ENCODE measurements at places on chromosomes 12 and 14.

- DNase-seq = no peak
These were observed 5.5 kb downstream of the LRP10 start for GRCh38 chr14:22877000-22877501.

DNA sequence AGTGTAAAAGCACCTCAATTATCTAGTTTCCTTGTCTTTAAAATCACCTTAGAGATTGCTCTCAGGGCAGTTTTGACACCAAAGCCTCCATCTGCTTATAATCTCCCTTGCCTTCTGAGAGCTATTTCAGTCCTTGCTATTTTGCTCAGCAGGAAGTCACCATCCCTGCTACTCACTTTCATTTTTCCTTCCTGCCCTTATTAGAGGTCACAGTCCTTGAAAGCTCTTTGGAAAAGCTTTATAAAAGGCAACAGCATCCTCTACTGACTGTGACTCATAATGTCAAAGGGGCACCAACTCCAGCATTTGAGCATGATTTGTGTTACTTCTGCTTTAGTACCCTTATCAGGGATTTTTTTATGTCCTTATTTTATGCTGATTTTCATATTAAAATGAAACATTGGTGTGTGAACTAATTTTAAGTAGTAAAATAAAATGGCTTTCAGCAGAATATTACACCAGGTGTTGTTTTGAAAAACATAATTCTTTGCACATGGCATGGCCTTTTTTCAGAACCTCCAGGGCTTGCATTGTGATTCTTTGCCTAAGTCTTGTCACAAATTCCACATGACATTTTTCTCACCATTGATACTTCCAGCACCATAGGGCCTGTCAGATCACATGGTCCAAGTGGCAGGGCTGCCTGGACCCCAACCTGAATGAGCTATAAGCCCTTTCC is 213.0 kb downstream of the ADAMTS20 start:
- peak; percentile 10 for DNase-seq

GRCh38 chr14:65310568-65310967 is 102.0 kb upstream of the FUT8 start:
- no peak for DNase-seq

GRCh38 chr14:95303552-95303951 is 16.2 kb downstream of the CLMN start:
- DNase-seq = no peak

DNA sequence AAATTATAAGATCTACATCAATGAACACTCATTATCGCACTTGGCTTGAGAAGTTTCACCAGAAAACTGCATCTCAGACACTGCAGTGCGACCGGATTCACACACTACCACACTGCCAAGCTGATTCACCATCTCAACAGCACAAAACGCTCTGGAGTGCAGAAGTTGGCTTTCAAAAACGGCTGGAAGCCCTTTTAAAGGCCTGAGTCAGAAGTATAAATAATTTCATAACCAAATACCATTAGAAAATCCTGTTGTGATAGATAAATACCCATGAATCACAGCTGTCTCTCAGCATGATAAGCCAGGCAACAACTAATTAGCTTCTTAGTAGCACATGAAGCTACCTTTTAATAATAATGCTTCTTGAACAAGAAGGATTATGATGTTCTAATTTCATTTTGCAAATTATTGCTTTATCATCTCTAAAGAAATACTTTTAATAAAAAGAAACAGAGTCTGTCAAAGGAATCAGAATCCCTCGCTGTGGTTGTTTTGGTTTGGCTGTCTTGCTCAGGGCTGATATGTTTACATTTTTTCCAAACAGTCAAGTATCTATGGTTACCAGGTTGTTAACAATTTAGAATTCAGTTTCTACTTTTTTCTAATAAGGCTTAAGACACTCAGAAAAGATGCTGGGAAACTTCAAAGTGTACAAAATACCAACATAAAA is 51.2 kb downstream of the SLC2A13 start:
- DNase-seq = peak; percentile 26

- no peak for DNase-seq
These were observed 96.9 kb downstream of the PAPOLA start for GRCh38 chr14:96599076-96599475.
